Fibroblast of skin of left quadriceps (primary cell): ENCODE measurements at places on chromosomes 1 and 21.
A peak's percentile ranks its signal among the peaks of the same experiment; 100 is the strongest.

DNA sequence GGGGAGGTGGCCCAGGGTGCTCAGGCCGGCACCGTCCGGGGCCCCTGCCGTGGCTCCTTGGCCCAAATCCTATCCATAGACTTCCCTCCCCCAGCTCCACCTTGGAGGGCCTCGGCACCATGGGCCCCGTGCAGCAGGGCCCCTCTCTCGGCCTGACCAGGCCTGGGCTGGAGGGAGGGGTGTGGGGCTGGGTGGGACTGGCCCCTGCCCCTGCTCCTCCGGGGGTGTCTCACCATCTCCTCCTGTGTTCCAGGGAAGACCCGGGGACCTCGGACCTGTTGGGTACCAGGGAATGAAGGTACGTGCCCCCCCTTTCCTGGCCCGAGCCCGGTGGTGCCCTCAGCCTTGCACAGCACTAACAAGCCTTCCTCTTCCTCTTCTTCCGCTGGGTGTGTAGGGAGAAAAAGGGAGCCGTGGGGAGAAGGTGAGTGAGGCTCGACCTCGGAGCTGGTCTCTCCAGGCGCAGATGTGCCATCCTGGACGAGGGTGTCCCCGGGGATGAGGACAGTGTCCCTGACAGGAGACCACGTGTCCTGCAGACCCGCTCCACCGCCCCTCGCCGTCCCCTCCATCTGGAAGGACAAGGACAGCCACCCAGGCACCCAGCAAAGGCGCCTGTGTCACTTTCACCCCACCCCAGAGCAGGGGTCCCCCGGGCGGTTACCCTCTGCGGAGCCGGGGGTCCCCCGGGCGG lies 7.9 kb downstream of the COL6A1 start:
- no peak for DNase-seq

DNA sequence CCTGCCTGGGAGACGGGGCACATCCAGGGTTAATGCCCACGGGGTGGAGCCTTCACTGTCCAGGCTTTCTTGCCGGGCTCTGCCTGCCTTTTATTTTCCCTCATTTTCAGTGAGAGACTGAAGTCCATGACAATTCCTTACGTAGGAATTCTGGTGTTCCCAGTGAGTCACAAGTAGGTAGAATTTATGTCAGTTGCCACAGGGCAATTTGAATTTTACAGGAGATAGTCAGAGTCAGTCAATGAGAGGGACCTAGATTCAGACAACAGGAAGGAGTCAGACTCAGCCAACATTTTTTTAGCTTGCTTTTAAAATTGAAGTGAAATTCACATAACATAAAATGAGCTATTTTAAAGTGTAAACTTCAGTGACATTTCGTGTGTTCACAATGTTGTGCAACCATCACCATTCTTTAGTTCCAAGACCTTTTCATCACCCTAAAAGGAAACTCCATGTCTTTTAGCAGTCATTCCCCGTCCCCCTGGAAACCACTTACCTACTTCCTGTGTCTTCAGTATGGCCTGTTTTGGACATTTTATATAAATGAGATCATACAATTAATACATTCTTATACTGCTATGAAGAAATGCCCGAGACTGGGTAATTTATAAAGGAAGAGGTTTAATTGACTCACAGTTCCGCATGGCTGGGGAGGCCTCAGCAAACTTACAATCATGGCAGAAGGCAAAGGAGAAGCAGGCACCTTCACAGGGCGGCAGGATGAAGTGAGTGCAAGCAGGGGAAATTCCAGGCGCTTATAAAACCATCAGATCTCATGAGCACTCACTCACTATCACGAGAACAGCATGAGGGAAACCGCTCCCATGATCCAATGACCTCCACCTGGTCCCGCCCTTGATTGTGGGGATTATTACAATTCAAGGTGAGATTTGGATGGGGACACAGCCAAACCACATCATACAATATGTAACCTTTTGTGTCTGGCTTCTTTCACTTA lies 14.6 kb downstream of the AJAP1 start:
- peak; percentile 81 for DNase-seq

DNA sequence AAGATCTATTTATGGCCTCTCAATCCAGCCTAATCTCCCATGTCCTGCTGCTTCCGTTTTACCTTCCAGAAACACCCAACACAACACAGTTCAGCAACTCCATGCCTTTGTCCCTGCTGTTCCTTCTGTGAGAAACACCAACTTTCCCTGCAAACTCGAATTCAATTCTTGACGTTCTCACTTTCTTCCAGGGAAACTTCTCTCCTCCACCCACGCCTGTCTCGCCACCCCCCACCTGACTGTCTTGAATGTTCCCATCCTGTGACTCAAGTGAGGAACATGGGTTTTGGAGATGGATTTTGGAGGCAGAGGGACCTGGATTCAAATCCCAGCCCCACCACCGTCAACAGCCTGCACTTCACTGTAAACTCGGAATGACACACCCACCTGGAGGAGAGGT lies 44.8 kb downstream of the GRHL3 start:
- DNase-seq, result no peak

- no peak for DNase-seq
These were observed 66.4 kb upstream of the TNFSF18 start for GRCh38 chr1:173117108-173117633.

DNA sequence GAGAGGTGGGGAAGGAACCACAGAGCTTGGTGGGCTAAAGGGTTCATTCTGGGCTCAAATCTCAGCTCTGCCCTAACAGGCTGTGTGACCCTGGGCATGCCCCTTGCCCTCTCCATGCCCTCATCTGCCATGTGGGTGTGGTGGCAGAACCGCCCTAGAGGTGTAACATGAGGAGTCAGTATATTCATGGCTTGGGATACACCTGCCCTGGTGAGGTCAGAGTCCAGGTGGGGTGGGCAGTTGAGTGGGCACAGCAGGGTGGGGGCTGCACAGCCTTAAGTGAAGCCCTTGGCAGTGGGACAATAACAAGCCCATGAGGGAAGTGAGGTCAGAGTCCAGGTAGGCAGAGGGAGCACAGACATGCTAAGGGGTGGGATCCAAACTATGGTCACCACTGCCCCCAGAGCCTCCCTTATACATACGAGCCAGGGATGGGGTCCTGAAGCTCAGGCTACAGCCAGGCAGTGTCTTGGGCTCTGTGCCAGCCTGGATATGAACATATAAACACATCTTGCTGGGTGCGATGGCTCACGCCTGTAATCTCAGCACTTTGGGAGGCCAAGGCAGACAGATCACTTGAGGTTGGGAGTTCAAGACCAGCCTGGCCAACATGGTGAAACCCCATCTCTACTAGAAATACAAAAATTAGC lies 59.0 kb upstream of the EFHD2 start:
- DNase-seq, result no peak
